Activated effector memory CD4-positive, alpha-beta T cell treated with Interleukin-2 at 50 U/mL for 16 hours (primary cell): ENCODE measurements at places on chromosomes 7 and 10.

DNA sequence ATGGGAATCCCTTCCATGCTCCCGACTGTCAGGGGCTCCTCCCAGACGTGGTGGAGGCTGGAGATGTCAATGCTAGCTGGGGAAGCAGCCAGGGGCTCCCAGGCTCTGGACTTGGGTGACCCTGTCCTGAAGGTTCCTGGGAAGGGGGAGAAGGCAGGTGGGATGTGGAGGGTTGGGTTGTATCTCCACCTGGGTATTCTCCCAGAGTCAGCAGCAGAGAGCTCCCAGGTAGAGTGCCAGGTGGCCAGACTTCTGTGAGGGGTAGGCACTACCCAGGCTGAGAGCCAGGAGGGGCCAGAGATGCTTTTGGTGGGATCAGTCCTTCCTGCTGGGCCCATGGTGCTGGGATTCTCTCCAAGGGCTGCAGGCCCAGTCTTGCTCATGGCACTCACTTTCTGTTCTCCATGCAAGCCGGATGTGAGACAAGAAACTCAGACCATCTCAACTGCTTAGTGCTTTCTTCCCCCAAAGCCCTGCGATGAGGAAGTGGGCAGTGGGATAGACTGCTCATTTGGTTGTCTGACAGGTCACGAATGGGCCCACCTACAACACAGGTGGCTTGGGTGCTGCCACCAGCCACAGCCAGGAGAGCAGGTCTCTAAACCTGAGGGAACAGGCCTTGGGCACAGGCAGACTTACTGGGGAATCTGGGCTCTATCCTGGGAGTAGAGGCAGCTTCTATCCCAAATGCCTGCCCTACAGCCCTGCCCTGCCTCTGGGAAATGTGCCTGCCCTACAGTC is 52.5 kb upstream of the CAMK2B start:
- DNase-seq = no peak

- DNase-seq = no peak
These were observed 43.8 kb upstream of the PRKG1 start for GRCh38 chr10:51030480-51030879.

GRCh38 chr10:1374511-1375345 is 318.5 kb downstream of the WDR37 start:
- no peak for DNase-seq

- DNase-seq = no peak
These were observed 15.2 kb upstream of the DNAAF5 start for GRCh38 chr7:711093-711921.

DNA sequence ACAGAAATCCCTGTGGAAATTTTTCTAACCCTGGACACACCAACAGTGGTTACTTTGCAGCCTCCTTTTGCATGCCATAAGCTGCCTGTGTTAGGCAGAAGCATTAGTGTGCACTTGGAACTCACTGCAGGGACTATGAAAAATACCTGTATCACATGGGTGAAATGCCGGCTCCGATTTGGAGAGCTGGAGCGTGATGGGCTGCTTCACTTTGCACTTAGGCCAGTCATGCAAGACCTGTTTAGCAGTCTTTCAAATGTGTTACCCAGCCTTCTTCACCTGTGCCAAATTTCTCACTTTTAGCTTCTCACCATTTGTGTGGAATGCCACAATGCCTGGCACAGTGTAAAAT is 11.3 kb downstream of the NCOA4 start:
- no peak for DNase-seq

DNA sequence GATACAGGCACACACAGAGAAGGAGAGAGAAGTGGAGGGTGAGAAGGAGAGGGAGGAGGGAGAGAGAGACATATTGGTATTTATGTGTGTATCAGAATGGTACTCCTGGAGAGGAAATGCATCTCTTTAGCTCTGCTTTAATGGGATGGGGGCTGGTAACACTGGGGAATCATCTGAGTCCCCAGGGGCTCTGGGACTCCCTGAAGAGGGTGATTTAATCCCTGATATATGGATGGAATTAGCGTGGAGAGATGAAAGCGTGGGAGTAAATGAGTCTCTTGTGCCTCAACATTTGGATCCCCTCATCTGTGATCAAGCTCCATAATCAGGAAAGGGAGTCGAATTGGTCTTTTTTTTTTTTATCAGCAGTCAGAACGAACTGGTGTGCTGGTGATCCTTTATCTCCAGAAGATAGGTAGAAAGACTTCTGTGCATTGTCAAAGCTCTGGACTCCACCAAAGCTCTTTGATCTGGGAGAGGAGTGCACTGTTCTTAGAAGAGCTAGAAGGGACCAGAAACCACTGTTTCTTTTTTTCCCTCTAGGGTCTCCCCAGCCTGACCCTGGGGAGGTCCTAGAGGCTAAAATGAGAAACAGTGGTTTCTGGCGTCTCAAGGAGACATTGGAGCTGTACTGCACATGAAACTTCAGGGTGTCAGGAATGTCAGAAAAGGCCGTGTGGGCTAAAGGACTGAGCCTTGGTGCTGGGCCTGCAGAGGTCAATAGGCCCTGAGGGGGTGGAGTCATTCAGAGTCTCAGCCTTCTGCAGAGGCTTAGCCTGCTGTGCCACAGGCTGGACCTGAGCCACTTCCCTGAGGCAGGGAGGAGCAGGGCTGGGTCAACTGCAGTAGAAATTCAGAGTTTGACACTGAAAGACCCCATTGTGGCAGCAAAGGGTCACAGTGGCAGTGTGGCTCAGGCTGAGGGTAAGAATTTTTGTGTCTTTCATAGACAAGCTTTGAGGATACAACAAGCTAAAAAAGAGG is 234.4 kb upstream of the SLC26A5 start:
- no peak for DNase-seq

DNA sequence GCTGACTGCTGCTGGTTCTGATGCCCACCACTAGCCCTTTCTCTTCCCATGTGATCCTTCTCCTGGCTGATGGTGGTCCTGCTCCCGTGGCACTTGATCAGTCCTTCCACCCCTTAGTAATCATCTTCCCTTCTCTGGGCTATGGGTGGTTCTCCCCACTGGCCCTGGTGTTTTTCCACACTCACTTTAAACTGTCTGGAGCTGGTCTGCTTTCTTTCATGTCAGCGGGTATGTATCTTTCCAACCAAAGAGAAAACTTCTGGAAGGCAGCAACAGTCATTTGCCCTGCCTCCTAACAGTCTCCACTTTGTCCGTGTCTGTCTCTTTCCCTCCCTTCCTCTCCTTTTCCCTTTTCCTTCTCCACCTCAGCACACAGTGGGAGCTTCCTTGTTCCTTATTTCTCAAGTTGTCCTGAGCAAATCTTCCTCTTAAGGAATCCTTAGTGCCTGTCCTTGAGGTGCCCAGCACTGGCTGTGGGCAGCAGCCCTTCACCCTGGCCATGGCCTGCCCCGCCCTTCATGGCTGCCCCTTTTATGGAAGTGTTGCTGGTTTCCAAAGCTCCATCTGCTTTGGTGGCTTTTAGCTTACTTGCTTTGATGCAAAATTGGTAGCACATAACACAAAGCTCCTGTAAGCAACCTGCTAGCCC is 189.0 kb downstream of the TCF7L2 start:
- no peak for DNase-seq

GRCh38 chr10:133044401-133044811 is 43.3 kb upstream of the ADGRA1 start:
- no peak for DNase-seq

DNA sequence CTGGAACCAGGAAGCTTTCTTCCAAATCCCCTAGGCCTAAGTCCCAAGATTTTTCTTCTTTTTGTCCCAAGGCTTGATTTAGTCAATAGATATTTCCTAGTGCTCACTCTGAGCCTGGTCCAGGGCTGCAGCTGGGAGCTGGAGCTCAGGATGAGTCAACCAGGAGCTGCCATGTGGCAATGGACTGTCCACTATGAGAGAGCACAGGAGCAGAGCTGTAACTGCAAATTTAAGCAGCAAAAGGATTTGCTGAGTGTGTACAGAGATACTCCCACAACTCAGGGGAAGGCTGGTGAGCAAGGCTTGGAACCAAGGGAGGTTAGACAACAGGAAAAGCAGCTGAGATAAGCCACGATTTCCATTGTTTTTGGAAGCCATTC is 92.1 kb upstream of the CXCL12 start:
- no peak for DNase-seq

DNA sequence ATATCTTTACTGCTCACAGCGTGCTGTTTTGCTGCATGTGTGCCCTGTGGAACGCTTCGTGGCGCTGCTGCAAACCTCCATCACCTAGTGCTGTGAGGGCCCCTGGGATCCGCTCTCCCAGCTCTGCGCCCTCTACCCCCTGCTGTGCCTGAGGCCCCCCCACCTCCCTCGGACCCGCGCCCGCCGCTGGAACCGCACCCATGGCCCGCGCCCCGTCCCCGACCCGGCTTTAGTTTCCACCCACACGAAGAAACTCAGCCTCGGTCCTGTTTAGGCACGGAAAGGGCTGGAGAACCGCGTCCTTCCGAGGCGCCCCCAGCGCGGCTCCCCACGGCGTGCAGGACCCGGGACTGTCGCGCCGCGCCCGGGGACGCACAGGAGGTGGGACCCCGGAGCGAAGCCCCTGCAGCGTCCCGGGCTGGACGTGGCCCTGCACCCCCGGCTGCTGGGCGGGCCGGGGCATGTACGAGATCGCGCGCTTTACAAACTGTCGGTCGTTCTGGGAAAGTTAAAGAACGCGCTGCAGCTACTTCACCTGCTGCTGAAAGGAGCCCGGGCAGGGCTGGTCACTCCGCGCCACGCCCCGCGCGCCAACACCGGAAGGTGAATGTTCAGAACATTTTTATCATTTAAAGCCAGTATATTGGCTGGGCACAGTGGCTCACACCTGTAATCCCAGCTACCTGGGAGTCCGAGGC is 54.3 kb downstream of the BMS1 start:
- DNase-seq = no peak

GRCh38 chr7:12929476-12930140 is 242.2 kb downstream of the ARL4A start:
- DNase-seq = no peak

- DNase-seq = no peak
These were observed 109.8 kb upstream of the NOBOX start for GRCh38 chr7:144513334-144513733.

DNA sequence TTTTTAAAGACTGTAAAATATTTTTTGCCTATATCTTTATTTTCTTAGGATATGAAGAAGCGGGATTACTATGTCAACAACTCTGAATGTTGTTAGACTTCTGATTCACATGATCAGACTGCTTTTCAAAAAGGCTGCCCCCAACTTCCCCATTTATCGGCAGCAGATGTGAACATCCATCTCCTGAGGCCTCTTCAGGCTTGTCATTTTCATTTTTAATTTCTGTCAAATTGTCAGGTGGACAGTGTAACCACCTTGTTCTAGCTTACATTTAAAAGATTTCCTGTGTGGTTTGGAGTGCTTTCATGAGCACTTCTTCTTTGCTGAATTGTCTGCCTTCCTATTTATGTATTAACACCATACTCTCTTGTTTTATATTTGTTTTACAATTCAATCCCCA is 78.8 kb upstream of the GSDME start:
- no peak for DNase-seq

- DNase-seq = no peak
These were observed 12.5 kb downstream of the STAG3 start for GRCh38 chr7:100190048-100190711.
